ENCODE measurements at places on chromosomes 3 and 15. TPM values are rescaled to one million over a fixed set of nuclear protein-coding genes. Genes with fewer than 3 reads are reported as not detected.

DNA sequence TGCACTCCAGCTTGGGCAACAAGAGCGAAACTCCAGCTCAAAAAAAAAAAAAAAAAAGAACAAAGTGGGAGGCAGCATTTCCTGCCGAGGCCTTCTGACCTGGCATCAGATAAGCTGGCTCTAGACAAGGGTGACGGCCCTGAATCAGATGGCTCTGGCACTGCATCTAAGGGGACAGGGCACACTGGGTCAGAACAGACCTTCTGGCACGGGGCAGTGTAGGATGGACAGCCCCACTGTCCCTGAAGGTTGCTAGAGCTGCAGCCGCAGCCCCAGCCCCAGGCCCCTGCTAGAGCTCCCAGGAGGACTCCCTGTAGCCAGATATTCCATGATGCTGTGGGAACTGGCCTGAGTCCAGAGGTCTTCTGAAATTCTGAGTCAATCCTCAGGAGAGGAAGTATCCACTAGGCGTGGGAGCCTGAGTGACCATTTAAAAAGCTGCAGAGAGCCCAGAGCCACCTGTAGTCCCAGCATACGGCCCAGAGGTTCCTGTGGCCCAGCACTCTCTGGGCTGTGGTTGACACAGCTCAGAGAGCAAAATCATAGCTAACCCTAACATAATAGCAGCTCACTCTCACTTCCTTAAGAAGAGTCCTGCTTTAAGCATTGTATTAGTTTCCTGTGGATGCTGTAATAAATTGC lies 69.2 kb upstream of the MFGE8 start:
- no peak for DNase-seq

DNA sequence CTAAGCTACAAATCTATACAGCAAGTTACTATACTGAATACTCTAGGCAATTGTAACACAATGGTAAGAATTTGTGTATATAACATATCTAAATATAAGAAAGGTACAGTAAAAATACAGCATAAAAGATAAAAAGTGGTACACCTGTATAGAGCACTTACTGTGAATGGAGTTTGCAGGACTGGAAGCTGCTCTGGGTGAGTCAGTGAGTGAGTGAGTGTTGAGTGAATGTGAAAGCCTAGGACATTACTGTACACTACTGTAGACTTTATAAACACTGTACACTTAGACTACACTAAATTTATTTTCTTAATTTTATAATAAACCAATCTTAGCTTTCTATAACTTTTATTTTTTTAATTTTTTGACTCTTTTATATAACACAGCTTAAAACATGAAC lies 123.1 kb downstream of the ZMAT3 start:
- DNase-seq, result no peak

SLC2A2 gene
- 17.3 TPM for polyA plus RNA-seq

GRCh38 chr3:173007079-173007723 lies 133.8 kb downstream of the SPATA16 start:
- DNase-seq, result no peak

GRCh38 chr3:25423780-25424588 lies 4.1 kb upstream of the RARB start:
- no peak for DNase-seq

- DNase-seq, result no peak
These were observed 73.0 kb downstream of the SPRED1 start for GRCh38 chr15:38325648-38325990.

DNA sequence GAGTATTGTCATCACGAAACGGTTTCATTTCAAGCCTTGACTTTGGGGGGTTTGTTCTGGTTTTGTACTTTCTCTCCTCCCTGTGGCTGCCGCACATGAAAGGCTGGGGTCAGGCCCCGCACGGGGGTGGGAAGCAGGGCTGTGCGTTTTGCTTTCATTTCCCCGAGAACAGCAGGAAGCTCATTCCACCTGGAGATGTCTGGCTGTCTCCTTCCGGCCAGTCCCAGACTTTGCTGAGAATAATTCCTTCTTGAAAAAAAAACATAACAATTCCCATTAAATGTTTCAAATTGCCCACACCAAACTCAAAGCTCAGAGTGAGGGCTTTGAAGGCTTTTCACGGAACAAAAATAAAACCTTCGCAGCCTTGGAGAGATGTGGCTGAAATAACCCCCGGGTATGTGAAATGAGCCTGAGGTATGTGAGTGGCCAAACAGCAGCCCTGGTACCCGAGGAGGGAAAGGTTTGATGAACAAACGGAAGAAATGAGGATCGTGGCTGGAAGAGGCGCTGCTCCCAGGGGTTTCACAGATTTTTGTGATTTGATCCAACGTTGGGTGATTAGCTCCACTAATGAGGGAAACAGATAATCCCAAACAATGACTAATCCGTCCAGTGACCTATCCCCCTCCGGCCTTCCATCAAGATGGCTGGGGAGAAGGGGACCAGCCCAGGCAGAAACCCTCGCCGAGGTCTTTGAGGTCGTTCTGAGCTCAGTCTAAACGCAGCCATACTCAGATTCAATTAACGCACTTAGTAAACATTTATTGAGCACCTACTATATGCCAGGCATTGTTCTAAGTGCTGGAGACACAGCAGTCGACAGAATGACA lies 126.9 kb upstream of the MEF2A start:
- DNase-seq, result no peak

GRCh38 chr3:87132801-87133200 lies 94.3 kb upstream of the CHMP2B start:
- no peak for DNase-seq

- DNase-seq, result no peak
These were observed 25.7 kb downstream of the ATOSA start for GRCh38 chr15:52653431-52653964.

GRCh38 chr3:166362698-166363097 lies 525.5 kb upstream of the BCHE start:
- no peak for DNase-seq

SPINK8 gene
- not detected for polyA plus RNA-seq

DNA sequence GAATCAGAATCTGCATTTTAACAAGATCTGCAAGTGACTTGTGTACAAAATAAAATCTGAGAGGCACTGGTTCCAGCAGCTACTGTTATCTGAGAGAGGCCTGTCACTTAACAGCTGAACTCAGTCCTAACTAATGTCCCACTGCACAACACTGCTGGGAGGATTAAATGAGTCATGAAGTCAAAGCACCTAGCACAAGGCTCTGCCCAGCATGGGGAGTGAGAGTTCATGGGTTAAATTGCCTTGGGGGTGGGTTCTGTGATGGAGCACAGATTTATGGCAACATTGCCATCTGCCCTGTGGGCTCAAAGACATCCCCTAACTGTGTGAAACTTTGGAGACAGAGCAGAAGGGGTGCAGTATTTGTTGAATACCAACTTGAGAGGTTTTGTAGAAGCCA lies 250.9 kb downstream of the PLCL2 start:
- peak; percentile 12 for DNase-seq

GRCh38 chr3:120052225-120052624 lies 42.0 kb downstream of the GSK3B start:
- DNase-seq, result no peak
